Stimulated activated CD8-positive, alpha-beta memory T cell treated with anti-CD3 and anti-CD28 coated beads, Interleukin-4, amount 100 ng/mL, for 4 hours (primary cell): ENCODE measurements at places on chromosomes 7 and 10.

DNA sequence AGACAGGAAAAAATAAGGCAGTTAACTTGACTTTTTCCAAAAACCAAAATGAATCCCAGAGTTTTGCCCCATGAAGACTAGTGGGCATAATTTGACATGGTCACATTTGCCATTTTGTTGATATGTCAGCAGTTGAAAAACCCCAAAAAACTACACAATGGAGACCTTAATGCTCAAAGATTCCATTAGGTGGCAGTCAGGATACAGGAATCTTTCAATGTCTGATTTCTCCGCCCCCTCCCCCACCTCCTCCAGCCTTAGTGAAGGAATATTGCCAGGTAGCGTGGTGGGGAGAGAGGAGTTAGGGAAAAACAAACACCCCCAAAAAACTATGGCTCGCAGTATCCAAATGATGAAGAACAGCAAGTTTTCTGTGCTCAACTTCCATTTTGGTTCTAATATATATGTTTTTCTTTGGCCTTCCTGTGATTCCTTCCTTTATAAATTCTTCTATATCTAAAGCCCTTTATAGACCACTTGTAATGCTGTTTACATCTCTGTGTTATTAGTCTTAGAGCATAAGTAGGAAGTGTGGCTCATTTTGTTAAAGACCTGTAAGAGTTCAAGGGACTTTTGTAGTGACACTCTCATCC is 6.7 kb upstream of the SMNDC1 start:
- DNase-seq = no peak

DNA sequence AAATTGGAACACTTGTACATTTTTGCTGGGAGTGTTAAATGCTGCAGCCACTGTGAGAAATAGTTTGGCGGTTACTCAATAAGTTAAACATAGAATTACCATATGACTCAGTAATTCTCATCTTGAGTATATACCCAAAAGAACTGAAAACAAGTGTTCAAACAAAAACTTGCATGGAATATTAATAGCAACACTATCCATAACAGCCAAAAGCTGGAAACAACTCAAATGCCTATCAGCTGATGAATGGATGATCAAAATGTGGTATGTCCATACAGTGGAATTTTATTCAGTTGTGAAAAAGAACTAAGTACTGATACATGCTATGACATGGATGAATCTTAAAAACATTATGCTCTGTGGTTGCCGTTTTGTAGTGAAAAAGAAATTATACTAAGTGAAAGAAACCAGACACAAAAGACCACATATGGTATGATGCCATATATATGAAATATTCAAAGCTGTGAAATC is 63.0 kb upstream of the SP4 start:
- DNase-seq = no peak

GRCh38 chr7:45888185-45888992 is at the start of gene IGFBP1:
IGFBP1 (plus strand) TSS chr7:45888488; CDS start chr7:45888653, 165 bp downstream.
- no peak for DNase-seq

DNA sequence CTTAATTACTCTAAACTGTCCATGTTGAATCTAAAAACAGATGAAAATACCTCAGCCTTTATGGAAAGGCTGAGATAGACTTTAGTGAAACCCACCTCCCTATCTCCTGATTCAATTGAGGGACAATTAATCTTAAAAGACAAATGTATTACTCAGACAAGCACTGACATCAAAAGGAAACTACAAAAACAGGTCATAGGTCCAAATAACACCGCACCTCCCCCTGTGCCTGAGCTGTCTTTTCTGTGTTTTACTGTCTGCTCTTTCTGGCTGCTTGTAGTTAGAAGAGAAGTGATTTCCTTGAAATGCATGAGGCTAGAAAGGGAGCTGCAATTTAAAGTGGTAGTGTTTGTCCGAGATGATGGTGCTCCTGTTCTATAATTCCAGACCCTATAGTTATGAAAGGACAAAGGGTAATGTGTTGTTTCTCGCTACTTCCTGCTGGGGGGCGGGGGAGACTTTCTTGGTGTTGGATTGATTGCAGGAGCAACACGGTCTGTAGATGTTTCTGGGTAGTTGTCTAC is 16.0 kb downstream of the AKR1C8 start:
- DNase-seq = no peak

DNA sequence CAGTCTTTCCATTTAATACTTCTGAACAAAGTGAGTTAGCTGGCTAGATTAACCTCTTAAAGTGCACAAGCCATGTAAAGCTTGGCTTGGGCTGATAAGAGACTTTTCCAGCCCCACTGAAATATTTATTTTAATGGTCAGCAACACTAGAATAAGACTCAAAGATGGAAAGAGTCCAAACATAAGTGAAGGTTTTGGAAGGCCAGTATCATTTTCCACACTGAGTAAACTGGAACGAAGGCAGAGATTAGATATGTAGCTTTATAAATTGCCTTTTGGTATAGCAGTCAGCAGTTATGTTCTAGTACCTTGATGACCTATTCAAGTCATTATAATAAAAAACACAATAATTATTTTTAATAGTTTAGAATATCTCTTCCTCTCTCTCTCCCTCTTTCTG is 102.2 kb downstream of the HDAC9 start:
- no peak for DNase-seq

- DNase-seq = no peak
Measured at GRCh38 chr10:6601246-6601805, 21.2 kb upstream of the PRKCQ start.

DNA sequence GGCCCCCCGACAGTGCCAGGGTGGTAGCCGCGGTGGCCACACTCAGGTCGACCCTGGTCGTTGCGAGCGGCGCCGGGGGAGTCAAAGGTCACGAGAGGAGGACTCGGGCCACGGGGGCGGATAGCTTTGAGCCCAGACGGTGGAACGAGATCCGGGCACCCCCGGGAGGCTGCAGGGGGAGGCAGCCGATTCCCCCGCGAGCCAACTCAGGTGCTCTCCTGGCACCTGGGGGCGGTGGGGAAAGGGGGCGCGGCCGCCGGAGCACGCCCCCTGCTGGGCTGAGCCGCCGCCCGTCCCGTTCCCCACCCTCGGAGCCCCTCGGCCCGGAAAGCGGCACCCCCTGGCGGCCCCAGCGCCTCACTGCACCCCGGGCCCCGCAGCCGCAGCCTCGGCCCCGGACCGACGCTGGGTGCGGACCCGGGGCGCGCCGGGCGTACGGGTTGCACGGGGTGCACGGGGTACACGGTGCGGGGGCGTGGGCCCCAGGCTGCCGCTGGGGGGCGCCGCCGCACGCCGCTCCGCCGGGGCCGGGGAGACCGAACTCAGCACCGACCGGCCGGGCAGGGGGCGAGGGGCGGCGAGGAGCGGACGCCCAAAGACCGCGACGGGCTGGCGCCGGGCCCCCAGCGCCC is 521 bp upstream of the NYAP1 start:
- DNase-seq = peak; percentile 58

DNA sequence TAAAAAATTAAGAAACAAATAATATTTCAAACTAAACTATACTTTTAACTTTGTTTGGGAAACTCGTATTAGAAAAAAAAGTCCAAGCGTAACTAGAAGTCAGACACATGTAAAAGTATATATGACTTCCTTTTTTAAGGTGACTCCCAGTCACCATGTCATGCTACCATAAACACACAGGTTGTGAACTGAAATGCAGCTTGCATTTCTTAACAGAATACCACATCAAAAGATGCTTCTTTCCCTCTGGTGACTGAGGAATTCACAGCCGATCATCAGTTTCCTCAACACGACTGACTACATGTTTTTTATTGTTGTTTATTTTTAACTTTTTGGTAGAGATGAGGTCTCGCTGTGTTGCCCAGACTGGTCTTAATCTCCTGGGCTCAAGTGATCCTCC is 445.0 kb downstream of the PARD3 start:
- no peak for DNase-seq
